ENCODE measurements at places on chromosomes 2 and 18.

- no peak for DNase-seq
These were observed 320.2 kb downstream of the NRXN1 start for GRCh38 chr2:50711714-50712113.

- no peak for DNase-seq
These were observed 166.2 kb downstream of the TCF4 start for GRCh38 chr18:55421615-55422419.

- no peak for DNase-seq
These were observed 435.8 kb upstream of the MEIS1 start for GRCh38 chr2:65999103-65999502.

DNA sequence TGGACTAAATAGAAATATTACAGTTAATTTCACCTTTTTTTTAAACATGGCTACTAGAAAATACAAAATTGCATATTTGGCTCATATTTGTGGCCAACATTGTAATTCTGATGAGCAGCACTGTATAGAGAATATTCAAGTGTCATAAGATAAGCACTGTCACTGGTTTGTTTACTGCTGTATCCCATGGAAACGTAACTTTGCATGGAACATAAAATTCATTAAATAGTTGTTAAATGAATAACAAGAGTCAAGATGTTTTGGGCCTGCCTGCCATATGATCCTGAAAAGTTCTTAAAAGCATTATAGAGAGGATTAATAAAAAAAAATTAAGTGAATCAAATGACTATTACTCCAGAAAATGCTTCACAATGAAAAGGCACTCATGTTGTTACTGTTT, 763.7 kb upstream of the CRIM1 start:
- DNase-seq: no peak

- DNase-seq: no peak
These were observed 18.3 kb downstream of the TRIB2 start for GRCh38 chr2:12734914-12735654.

DNA sequence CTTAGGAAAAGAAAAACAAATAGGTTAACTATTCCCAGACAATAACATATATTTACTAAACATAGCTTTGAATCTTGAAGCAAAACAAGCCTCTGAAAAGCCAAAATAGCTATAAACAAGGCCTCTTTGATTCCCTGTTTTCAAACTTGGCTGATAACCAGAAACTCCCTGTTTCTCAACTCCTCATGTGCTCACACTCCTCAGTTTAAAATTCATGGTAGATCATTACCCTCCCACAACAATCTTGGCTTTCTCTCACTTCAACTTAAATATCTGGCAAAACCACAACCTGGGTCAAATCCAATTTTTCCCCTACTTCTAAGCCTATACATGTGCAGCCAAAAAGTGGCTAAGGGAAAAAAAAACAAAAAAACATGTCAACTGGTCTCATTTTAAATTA, 15.6 kb downstream of the SUCLG1 start:
- no peak for DNase-seq

All from fibroblast of the conjunctiva (primary cell).